Astrocyte of the hippocampus (primary cell): ENCODE measurements at places on chromosomes 3 and 15.

DNA sequence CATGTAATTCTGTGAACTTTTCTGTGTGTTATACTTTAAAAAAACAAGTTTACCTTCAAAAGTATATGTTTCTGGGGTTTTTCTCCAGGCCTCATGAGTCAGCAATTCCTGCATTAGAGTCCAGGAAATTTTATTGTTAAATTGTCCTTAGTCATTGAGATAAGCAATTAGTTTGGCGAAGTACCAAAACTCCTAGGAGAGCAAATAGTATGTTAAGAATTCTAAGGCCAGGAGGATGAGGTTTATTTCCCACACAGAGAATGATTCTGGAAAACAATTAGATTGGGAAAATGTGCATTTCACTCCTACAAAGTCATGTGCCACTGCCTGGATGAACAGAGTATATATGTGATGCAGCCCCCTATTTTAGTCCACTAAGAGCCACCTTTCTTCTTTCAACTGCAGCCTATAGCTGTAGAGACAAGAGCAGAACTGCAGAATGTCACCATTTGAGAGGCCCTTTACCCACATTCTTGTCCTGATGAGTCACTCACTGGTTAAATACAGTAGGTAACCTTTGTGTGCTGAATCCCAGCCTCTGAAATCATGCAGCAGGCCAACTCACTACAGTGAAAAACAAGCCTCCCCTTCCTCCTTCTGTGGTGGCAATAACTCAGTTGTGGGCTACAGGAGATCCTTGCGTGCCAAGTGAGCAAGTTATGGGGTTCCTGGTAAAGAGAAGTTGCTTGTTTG, 452.8 kb upstream of the THBS1 start:
- DNase-seq, result peak; percentile 93

DNA sequence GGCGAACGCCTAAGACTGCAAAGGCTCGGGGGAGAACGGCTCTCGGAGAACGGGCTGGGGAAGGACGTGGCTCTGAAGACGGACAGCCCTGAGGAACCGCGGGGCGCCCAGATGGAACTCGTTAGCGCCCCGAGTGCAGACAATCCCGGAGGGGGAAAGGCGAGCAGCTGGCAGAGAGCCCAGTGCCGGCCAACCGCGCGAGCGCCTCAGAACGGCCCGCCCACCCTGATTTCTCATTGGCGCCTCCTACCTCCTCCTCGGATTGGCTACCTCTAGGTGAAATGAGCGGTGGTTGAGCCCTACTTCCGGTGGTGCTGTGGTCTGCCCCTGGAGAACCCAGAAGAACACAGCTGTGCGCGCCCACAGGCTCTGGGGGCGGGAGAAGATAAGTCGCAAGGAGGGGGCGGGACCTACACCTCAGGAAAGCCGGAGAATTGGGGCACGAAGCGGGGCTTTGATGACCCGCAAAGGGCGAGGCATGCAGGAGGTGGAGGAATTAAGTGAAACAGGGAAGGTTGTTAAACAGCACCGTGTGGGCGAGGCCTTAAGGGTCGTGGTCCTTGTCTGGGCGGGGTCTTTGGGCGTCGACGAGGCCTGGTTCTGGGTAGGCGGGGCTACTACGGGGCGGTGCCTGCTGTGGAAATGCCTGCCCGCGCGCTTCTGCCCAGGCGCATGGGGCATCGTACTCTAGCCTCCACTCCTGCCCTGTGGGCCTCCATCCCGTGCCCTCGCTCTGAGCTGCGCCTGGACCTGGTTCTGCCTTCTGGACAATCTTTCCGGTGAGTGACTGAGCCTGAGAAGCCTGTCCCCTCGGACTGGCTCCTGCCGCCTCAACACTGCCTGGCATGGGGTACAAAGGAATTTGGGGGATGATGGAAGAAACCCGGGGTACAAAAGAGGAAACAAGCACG, at the start of gene OGG1:
OGG1 (plus strand) TSS at position 308 of the 911 bp plus-strand sequence; CDS start at position 643, 335 bp downstream.
- peak; percentile 99 for DNase-seq

GRCh38 chr3:70963431-70964275, 619.9 kb downstream of the FOXP1 start:
- peak; percentile 87 for DNase-seq

DNA sequence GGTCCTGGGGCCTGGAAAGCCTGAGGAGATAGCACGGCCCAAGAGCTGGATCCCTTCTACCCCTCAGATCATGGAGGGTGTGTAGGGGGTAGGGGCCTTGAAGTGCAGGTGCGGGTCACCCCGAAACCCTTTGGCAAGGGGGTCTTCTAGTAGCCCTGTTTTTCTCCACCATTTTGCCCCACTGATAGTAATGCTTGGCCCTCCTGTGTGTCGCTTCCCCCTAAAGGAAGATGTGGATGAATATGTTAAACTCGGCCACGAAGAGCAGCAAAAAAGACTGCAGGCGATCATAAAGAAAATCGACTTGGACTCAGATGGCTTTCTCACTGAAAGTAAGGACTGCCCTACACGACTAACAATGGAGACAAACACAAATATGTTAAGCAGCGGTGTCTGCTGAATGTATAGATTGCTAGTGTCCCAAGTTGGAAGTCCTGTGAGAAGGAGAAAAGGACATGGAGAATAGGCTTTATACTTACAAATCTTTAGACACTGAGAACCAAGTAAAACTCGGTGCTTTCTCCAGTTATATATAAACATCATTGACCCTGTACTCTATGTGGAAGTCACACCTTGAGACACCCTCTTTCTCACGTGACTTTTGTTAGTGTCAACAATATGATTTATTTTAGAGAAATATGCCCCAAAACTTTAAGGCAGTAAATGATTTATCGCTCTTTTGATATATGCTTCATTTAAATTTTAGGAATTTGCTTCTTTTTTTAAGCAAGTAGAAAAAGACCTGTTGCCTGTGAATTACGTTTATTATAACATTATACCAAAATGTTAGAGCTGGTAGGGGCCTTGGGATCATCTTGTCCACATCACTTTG, 802 bp downstream of the RCN2 start:
- DNase-seq, result peak; percentile 31

DNA sequence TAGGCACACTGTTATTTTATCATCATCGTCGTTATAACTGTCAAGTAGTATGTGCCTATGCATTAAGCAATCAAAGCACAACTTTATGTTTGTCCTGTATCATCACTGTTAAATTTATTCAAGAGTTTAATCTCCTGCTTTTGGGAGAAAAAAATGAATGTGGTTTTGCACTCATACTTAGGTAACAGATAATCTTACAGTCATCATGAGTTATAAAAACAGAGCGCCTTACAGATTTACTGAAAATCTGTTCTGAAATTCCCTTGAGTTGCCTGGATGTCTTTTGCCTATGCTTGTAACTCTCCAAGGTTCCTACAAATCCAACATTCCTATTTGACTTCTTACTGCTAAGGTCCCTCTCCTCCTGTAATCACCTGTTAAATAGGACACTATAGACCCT, 307.3 kb downstream of the ZIC4 start:
- peak; percentile 2 for DNase-seq

DNA sequence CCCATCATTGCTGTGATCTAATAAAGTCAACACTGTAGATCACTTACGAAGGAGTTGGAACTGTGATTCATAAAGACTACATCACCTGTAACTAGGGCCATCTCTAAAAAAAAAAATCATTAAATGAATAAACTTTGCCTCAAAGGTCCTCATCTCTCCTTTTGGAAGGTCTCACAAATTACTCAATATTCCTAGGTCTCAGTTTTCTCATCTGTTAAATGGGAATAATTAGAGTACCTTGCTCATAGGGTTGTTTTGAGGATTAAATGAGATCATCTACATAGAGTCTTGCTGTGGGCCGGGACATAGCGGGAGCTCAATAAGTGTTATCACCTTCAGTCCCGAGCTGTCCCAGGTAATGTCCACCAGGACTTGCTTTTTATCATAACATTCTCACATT, 335.1 kb upstream of the PROK2 start:
- DNase-seq, result no peak

DNA sequence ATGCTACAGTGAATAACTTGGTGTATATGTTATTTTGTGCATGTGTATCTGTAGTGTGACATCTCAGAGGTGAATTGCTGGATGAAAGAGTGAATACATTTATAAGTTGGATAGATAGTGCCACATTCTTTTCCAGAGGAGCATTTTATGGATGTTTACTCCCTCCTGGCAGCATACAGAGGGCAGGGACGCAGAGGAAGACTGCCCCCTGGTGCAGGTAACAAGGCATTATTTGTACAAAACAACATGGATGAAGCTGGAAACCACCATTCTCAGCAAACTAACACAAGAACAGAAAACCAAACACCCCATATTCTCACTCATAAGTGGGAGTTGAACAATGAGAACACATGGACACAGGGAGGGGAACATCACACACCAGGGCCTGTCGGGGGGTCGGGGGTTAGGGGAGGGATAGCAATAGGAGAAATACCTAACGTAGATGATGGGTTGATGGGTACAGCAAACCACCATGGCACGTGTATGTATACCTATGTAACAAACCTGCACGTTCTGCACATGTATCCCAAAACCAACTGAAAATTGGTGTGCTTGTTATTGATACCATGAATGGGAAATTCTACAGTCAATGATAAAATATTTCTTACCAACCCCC, 57.9 kb upstream of the CTXND1 start:
- peak; percentile 62 for DNase-seq

- DNase-seq, result no peak
Observed at GRCh38 chr3:44665173-44665572, 16.6 kb downstream of the ZNF35 start.

DNA sequence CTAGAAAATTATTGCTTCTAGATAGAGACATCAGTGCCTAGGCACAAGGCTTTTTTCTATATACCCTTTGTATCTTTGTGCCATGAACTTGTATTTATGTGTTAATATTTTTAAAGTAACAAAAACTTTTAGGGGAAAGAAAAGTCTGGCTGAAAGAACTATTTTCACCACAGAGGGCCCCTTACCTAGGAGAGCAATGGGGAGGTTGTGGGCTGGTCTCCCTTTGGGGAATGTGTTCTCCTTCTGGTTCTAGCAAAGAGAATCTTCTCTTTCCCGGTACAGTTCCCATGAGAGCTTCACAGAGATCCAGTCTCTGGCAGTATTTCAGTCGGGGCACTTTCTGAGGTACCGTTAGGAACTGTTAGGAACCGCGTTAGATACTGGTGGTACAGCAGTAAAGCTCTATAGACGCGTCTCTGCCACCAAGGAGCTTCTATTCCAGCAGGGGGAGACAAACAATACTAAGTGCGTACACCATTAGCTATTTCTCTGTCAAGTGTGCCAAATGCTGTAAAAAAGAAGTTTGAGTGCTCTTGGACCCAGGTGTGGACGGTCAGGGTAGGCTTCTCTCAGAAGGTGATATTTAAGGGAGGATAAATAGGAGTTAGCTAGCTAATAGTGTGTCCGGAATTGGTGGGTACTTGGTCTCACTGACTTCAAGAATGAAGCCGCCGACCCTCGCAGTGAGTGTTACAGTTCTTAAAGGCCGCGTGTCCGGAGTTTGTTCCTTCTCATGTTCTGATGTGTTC, 4.6 kb upstream of the EPB42 start:
- DNase-seq, result peak; percentile 83

DNA sequence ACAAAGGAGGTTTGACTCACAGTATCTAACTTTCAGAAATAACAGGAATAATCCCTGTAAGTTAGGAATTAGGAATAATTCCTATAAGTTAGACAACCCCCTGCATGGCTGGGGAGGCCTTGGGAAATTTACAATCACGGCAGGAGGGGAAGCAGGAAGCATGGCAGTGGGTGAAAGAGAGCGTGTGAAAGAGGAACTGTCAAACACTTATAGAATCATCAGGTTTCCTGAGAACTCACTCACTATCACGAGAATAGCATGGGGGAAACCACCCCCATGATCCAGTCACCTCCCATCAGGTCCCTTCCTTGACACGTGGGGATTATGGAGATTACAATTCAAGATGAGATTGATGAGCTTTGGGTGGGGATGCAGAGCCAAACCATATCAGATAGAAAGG, 385.5 kb downstream of the IL20RB start:
- no peak for DNase-seq

DNA sequence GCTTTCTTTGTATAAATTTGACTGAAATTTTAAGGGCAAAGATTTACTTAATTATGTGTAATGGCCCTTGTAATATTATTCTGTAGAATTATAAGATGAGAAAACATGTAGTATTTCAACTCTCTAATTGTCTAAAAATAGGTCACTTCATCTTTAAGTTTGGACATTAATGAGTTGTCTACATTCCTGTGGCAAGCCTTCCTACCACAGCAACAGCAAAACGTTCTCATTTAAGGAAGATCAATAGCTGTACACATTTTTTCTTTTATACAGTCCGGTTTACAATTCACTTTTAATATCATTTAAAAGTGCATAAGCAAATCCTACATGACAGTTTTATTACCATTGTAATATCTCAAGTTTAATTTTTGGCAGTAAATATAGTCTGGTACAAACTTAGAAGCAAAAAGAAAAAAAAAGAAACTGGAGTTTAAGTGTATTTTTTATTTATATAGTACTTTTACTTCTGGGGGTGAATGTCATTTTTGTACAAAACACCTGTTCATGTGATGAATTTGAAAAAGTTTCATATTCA, 501.8 kb downstream of the ZPLD1 start:
- DNase-seq, result peak; percentile 46

DNA sequence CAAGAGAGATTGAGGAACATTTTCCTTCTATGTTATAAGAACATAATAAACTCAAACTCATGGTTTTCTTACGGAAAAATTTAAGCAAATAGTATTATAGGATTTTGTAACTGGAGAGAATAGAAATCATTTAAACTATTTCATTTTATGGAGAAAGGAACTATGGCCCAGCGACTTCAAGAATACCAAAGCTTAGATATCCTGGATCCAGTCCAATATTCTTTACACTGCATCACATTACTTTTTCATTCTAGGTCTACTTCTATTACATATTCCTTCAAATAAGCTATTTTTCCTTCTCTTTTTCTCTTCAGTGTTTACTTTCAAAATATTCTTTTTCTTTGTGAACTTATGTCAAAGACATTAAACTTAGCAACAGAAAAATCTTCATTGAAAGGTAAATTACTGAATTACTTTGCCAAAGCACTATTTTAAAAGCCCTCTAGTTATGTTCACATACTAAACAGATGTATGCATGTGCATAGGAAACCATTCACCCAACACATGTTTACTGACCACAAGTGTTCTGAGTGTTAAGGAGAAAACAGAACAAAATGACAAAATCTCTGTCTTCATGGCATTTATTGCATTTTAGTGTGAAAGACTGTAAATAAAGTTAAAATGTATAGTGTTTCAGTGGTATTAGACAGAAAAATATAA, 20.4 kb downstream of the KPNA4 start:
- DNase-seq, result peak; percentile 26

GRCh38 chr15:85174521-85174920, 192.9 kb downstream of the PDE8A start:
- DNase-seq, result no peak

GRCh38 chr3:59940718-59941117, 890.9 kb upstream of the CFAP20DC start:
- no peak for DNase-seq

DNA sequence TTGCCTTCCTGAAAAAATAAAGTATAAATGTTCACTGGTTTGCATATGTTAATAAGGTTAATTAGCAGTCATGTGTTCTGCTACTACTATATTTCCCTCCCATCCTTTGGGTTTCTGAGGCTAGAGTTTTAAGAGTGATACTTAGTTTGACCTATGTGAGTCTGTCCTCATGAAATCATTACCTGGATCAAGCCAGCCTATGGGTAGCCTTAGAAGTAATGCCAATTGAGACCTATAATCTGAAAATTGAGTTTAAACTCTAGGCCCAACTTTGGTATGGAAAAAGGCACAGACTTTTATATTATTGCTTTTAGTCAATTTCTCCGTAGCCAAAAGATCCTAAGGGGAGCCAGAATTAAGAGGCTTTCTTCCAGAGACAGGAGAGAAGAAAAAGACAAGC, 18.4 kb upstream of the SOX2 start:
- DNase-seq, result no peak

GRCh38 chr15:45347033-45347432, 31.3 kb downstream of the GATM start:
- no peak for DNase-seq
